Fibroblast of mammary gland (primary cell): ENCODE measurements at places on chromosomes 2 and 18.

DNA sequence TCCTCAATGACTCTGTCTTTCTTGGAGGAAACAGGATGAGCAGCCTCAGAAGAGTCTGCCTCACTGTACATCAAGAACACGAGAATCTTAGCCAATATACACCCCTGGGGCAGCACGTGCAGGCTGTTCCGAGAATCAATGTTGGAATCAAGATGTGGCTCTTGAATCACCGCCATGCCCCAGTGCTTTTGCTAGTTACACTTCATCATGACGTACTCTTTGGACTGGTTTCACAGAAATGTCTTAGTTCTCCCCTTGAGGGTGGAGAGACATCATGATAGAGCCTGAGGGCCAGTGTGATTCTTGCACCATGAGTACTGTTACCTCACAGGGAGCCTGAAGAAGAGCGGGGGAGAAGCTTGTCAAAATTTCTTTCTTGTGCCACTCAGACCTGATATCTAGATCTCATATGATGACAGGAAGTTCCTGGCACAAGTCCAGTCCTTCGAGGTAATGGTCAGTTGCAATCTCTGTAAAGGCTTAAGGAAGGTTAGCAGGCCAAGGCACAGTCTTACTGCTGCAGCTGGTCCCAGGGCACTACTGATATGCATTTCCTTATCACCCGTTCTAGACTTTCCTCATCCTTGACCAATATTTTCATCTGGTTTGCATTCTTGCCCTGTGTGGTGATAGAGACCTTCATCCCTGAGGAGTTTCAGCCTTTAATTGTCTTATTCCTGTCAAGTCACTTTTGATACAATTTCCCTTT is 28.2 kb upstream of the STAT4 start:
- peak; percentile 99 for DNase-seq

DNA sequence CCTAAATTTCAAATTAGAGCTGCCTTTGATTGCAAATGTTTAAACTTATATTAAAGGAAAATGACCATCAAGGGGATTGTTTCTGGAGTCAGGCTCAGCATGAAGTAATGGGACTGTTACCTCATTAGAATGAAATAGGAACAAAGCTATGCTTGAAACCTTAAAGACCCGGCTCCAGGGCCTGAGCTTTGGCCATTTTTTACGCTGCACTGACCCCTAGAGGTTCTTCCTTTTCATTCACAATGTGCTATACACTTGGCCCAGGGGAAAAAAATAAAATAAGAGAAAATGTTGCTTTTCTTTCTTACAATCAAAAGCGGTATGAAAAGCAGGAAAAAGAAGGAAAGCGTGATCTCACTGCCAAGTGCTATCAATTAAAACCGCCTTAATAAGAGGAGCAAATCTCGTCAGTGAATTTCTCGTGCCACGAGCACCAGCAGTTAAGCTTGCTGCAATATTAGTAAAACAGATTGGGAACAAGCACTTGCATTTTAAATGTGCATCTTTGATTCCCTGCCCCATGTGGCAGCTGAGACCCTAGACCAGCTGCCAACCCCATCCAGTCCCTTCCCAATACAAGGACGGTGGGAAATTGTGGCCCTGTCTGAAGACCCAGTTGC is 96.6 kb downstream of the MBD2 start:
- peak; percentile 69 for DNase-seq

DNA sequence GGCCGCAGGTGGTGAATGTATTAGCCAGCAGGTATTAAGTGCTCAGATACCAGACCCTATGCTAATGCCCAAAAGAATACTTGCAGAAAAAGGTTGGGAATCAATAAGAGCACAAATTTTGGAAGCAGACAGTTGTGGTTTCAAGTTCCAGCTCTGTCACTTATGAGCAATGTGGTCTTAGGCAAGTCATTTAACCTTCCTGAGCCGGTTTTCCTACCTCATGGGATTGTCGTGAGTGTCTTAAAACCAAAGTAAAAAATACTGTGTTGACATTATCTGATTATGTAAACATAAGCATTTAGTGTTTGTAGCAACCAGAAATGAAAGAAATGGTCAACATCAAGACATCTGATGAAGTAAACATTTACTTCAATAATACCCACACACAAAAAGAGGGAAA is 93.0 kb upstream of the CHST9 start:
- no peak for DNase-seq

- DNase-seq = no peak
Observed at GRCh38 chr2:169493360-169493759, 14.1 kb downstream of the BBS5 start.

GRCh38 chr2:229206548-229206947 is 64.5 kb downstream of the PID1 start:
- DNase-seq = no peak

- no peak for DNase-seq
Observed at GRCh38 chr2:10655499-10656225, 34.1 kb downstream of the NOL10 start.

DNA sequence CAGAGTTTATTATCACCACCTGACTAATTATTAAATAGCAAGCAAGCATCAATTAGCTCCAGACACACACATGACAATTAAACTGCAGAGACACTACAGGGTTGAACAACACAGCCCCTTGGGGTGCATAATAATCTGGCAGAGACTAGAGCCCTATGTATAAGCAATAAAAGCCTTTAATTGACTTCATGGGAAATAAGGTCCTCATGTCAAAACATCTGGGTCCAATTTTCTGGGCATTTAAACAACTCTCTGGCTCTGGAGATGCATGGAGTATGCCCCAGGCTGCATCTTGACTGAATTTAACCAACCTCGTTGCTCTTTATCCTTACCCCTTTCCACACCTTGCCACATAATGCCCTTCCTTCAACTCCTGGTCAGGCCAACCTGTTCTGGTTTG is 270.7 kb upstream of the THUMPD2 start:
- DNase-seq = no peak

DNA sequence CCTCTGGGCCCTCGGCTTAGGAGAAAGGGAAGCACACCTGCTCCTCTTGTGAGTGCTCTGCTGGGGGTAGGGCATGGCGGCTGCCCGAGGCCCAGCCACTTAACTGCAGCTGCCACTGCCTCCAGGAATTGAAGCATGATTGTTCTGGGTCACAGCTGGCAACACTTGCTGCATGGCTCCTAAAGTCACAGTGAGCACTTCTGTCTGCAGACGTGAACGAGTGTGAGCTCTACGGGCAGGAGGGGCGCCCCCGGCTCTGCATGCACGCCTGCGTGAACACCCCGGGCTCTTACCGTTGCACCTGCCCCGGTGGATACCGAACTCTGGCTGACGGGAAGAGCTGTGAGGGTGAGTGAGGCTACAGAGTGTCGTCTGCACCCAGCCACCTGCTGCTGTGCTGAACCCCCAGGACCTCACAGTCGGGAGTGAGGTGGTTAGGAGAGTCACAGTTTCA is 44.4 kb downstream of the FBLN7 start:
- DNase-seq = no peak

GRCh38 chr2:46504685-46505471 is 25.5 kb downstream of the TMEM247 start:
- no peak for DNase-seq

- no peak for DNase-seq
Observed at GRCh38 chr2:196263181-196263747, 91.9 kb upstream of the STK17B start.

DNA sequence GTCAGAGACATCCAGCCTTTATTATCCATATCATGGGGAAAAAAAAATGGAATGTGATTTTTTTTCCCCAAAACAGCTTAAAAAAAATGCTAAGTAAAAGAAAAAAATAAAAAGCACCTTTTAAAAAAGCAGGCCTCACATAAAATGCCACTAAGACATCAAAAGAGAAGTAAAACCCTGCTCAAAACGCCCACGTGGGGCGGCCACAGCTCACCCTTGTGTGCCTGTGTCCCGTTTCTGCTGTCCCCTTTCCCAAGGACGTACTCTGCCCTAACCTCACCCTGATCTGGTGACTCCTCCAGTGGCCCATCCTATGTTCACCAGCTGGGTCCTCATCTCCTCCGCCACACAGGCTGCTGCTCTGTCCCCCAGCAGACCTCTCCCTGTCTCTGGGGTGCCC is 125.4 kb downstream of the NEDD4L start:
- DNase-seq = no peak

GRCh38 chr2:230687498-230687897 is 25.1 kb upstream of the CAB39 start:
- DNase-seq = peak; percentile 62

GRCh38 chr2:241272303-241273209 is 42.9 kb downstream of the HDLBP start:
- peak; percentile 52 for DNase-seq

DNA sequence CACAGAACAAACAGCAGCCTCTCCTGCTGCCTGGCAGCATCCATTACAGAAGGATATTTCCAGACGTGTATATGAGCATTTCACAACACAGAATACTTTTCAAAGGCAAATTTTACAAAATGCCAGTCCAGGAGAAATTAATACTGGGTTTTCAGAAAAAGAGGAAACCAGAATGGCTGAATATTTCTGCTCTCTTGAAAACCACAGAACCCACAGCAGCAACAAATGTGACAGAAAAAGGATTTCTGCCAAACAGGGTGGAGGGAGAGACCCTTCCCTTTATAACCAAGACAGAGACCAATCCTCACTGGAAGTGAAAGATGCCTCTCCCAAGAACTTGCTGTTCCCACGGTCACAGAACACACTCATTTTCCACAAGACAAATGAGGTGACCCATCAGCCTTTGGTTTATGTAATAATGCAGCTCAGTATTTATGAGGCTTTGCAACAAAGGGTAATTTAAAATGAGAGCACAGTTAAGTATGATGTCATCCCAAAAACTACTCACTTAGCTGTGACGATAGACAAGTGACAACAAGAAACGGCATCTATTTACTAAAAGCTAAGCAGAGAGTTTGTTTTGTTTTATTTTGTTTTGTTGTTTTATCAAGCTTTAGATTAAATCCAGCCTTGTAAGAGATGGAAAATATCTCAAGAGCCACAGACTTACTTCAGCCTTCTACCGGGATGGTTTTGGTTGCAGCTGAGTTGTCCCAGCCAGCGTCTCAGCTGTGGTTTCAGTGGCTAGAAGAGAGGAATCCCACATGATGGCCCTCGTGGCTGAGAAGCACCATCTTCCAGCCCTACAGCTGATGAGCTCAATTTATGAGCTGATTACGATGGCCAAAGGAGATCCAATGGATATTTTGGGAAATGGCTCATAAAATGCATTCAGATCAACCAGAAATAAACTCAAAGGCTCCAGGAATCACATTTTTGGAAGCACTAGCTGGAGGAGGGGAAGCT is 249.3 kb upstream of the AGAP1 start:
- peak; percentile 42 for DNase-seq

- no peak for DNase-seq
Observed at GRCh38 chr2:106886916-106887758, 1.2 kb upstream of the ST6GAL2 start.

GRCh38 chr2:120204945-120205670 is 18.1 kb downstream of the TMEM185B start:
- no peak for DNase-seq

DNA sequence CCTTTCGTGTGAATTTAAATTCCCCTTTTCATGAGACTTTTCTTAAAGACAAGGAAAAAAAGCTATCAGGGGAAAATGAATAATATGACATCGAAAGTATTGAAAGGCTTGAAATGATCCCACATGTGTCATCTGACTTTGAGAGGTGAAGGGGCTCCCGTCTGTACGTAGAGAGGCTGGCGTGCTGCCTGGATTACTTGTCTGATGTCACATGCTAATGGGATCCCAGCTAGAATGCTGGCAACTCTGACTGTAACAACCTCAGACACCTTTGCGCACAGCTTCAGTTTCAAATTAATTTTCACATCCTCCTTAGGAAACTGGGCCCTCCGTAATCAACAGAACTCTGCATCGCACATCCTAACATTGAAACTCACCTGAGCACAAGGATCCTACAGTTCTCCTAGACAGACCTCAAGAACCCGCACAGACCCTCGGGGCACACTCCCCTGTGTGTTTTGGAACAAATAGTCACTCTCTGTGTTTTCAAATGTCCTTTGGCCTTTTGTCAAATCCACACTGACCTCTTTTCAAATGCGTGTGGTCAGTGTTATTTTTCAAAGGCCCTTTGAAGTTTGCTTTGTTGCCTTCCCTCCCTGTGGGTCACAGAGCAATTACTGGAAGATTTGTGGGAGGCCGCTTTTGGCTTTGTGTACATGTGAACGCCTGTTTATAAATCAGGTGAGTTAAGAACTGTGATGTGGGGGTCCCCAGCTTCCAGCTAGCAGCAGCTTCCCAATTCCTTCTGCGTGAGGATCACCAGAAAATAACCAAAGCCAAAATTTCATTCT is 65.9 kb downstream of the IL1R2 start:
- peak; percentile 73 for DNase-seq

DNA sequence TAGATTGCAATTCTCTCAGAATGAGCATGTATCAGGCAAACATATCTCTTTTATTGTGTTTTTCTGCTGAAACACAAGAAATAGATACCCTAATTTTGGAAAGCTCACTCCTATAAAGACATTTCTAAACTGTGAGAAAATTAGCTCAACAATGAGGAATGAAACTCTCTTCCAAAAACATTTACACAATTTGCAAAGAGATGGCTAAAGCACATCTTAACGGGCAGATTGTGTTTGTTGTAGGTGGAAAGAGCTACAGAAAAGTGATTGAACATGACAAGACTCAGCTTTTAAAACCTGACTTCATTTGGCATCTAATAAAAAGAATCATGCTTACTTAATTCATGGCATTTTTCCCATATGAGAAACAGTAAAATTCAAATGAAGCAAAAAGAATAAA is 175.0 kb upstream of the SLC39A10 start:
- DNase-seq = no peak

GRCh38 chr2:129069875-129070594 is 751.4 kb upstream of the HS6ST1 start:
- DNase-seq = no peak

- no peak for DNase-seq
Observed at GRCh38 chr2:233185963-233186362, 65.5 kb upstream of the ATG16L1 start.

DNA sequence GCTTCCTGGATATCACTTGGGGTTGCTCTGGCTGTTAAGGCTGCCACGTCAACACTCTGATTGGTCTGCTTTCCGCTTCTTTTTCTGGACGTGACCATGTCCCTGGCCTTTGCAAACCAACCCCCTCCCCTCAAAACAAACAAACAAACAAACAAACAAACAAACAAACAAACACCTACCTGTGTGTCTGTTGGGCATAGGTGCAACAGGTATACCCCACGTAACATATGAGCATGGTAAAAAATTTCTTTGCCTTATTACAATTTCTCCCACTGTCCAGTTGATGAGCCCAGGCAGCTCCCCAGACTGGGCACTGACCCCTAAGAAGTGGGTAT is 80.6 kb downstream of the ADD2 start:
- no peak for DNase-seq

GRCh38 chr2:102356381-102356712 is 751 bp downstream of the IL18R1 start:
- no peak for DNase-seq
